Fibroblast of skin of back (primary cell): ENCODE measurements at places on chromosomes 3 and 15.
A peak's percentile ranks its signal among the peaks of the same experiment; 100 is the strongest.

DNA sequence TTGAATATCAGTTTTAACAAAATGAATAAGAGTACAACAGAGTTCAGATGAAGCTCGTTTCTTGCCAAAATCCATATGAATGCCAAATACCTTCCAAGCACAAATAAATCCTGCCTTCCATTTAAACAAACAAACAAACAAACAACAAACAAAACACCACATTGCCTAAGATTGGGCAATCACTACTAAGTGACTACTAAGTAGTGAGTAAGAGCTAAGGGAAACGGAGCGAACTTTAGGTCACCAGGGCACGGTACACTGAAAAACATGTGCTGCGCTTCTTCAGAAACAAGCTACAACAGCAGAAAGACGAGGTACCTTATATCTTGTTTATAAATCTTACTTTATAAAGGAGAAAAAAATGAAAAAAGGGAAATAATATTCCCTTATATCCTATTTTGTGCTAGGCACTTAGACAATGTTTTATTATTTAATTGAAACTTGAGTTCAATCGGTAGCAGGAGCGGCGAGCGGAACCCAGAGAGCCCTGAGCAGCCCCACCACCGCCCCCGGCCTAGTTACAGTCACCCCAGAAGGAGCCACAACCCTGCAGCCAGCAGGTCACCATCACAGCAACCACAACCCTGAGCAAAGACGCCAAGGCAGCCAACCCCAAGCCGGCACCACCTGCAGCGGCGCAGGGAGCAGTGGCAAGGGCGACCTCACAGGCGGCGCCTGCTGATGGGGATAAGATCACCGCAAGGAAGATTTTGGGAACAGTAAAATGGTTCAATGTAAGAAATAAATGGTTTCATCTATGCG lies 216.9 kb downstream of the ZBTB20 start:
- no peak for DNase-seq

DNA sequence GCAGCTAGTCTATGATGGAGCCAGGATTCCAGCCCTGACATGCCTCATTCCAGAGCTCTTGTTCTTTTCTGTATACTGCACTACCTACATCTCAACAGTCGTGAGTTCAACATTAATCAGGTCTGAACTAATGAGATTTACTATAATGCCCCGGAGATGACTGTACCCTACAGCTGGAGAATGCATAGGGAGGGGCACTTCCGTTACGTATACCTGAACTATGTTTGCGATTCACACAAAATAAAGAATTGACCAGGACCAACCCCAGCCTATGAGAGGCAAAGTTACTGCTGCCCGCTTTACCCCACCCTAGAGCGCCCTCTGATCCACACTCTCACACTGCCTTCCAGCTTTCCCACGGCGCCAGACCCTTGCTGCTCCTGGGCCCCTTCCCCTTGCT lies 97.0 kb downstream of the IGF2BP2 start:
- no peak for DNase-seq

DNA sequence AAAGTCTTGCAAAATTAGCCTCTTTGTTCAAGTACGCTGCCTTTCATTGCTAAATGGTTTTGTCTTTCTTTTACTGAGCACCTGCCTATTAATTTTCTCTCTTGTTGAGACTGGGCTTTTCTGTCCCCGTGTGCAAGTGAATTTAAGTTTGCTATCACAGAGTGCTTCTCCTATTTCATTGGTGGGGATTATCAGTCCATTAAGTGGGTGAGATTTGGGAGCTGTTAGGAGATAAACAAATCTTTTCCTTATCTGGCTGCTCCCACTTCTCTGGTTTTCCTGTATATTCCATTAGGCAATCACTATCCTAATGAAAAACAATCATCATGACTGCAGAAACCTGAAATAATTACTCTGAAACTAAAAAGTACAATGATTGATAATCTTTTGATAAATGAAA lies 254.2 kb downstream of the NR1D2 start:
- DNase-seq = no peak

- no peak for DNase-seq
Measured at GRCh38 chr3:182704926-182705325, 88.4 kb upstream of the ATP11B start.

DNA sequence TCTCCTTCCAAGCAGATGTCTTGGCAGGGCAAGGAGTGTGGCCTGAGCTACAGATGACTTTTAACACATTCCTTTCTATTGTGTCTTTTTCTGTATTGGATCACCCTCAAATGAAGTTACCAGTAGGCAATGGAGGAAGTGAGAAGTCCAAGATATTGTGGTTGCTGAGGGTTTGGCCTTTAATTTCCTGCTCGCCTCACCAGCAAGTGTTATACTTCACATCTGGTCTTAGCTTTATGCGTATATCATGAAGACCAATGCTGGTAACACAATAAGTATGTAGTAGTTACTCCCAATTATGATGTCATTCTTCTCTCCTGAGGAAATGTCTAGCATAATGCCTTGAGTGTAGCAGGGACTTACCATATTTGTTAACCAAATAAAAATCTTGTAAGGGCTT lies 179.9 kb downstream of the ZIC1 start:
- DNase-seq = peak; percentile 31

DNA sequence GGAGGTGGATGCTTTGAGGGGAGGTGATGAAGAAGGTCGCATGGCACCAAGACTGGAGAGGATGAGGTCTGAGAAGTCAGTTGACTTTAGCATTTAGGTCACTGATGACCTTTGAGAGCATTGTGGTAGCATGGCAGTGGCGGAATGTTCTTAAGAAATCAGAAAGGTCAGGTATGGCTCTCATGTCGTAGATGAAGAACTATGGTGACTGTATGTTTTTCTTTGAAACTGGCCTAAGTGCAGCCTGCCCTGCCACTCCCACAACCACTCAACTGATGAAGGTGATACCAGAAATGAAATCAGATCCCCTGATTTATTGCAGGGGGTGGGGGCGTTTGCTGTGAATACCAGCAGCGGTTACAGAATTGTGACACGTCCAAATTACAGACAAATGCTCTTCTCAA lies 102.6 kb downstream of the ITPR1 start:
- DNase-seq = no peak

DNA sequence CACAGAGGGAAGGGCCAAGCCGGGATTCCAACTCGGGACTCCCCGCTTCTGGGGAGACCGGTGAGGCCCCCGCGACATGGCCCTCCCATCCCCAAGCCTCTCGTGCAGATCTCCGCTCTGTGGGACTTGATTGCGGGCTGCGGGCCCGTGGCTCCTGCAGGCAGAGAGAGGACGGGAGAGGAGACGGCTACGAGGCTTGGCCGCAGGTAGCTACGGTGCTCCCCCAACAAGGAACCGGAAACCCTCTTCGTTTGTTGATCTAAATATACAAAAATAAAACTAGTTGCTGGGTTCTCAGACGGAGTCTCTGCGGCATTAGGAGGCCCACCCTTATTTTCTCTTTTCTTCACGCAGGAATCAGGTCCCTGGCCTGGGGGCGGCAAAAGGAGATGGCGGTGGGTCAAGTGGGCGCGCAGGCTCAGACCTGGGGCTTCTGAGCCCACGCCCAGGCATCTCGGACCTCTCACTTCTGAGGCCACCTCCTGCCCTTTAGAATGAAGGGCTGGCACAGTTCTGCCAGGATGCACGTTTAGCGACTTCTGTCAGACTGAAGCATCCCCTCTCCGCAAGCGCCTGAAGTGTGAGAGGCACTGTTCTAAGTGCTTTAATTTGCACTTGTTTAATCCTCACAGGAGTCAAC lies 10.9 kb downstream of the GNB5 start:
- DNase-seq = no peak

DNA sequence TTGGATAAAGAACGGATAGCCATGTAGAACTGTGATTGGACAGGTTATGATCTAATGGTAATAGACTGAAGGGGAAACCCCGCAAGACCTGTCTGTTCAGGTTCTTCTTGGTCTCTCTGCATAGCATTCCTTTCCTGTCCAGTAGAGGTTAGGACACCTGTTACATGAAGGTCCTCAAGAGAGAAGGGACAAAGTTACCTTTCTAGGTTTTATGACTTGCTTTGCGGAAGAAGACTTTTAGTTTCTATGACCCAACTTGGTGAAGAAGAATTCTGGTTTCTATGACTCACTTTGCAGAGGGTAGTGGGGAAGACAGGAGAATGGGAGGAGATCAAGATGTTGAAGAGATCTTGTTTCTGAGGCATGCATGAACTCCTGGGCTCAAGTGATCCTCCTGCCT lies 97.9 kb upstream of the C3orf80 start:
- peak; percentile 10 for DNase-seq

DNA sequence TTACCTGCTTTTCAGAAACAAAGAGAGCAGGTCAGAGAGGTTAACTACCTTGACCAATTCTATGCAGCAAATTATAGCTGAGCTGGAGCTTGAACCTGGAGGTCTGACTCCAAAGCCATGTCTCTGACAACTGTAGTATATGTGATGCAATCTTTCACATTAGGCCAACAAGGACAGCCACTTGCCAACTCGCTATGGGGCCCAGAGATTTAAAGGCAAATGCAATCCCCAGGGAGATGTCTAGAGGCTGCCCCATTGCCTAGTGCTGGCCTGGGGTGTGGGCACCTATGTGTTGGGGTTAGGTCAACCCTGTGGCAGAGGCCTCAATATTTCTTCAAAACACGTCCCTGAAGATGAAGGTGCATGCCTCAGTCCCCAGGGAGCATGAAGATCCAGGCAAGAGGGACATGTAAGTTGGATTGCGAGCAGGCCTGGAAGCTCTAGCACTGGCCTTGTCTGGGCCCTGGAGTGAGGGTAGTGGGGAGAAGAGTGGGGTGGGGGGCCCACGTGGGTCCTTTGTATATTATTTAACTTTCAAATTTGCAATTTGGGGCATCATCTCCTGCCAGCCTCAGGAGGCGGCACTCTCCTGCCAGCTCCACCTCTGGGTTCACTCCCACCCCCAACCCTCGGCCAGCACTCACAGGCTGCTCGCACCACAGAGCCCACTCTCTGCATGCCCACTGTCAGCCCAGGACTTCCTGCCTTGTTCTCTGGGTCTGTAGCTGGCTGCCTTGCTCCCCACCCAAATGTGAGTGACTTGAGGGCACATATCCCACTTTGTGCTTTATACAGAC lies 64.3 kb downstream of the SLC12A8 start:
- DNase-seq = no peak

DNA sequence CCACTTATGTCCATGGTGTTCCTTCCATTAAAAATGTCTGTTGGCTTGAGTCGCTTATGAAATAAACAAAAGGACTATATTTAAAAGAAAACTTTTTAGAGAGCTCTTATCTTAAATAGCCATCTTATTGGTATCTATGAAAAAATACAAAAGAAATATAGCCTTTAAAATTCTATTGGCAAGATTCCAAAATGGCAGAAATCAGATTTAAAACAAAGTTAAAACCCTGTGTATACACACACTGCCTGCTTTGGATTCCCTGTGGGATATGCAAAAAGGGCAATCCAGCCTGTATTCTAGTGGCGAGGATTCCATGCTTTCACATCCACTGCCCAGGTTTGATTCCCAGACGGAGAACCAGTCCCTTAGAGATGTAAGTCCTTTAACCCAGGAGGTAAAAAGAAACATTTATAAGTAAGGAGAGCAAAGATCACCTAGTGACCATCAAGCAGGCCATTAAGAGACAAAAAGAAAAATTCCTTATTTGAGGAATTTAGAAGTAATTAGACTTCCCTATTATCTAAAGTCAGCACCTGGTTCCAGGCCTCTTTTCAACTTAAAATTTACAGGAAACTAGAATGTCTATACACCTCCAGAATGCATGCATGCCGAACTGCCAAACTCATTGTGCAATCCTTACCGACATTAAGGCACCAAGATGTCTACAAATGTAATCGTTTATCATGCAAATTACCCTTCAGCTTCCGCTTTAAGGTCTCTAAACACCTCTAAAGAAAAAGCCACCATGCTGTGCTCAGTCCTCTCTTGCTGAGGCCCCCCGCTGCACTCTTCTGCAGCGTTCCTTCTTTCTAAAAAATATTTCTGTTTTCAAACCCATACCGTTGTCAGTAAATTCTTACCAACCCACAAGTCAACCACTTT lies 69.6 kb upstream of the STRIT1 start:
- no peak for DNase-seq

- DNase-seq = no peak
Measured at GRCh38 chr3:187323091-187323490, 31.6 kb upstream of the MASP1 start.

DNA sequence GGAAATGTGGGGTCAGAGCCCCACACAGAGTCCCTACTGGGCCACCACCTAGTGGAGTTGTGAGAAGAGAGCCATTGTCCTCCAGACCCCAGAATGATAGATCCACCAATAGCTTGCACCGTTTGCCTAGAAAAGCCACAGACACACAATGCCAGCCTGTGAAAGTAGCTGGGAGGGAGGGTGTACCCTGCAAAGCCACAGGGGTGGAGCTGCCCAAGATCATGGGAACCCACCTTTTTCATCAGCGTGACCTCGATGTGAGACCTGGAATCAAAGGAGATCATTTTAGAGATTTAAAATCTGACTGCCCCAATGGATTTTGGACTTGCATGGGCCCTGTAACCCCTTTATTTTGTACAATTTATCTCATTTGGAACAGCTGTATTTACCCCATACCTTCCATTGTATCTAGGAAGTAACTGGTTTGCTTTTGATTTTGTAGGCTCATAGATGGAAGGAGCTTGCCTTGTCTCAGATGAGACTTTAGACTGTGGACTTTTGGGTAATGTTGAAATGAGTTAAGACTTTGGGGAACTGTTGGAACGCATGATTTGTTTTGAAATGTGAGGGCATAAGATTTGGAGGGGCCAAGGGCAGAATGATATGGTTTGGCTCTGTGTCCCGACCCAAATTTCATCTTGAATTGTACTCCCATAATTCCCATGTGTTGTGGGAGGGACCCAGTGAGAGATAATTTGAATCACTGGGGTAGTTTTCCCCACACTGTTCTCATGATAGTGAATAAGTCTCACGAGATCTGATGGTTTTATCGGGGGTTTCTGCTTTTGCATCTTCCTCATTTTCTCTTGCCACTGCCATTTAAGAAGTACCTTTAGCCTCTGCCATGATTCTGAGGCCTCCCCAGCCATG lies 49.0 kb downstream of the CD200 start:
- no peak for DNase-seq

DNA sequence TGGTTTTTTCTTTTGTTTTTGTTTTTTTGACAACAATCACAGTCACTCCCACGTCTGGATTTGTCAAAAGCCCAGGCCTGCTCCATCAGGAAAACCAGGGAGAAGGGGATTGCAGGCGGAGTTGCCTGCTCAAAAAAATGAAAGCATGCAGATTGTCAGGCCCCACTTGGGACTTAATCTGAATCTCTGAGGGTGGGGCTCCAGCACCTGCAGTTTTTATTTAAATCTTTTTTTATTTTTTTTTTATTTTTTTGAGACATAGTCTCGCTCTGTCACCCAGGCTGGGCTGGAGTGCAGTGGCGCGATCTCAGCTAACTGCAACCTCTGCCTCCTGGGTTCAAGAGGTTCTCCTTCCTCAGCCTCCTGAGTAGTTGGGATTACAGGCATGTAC lies 140.9 kb downstream of the FOXP1 start:
- no peak for DNase-seq
